ENCODE measurements at places on chromosomes 13 and 19.

DNA sequence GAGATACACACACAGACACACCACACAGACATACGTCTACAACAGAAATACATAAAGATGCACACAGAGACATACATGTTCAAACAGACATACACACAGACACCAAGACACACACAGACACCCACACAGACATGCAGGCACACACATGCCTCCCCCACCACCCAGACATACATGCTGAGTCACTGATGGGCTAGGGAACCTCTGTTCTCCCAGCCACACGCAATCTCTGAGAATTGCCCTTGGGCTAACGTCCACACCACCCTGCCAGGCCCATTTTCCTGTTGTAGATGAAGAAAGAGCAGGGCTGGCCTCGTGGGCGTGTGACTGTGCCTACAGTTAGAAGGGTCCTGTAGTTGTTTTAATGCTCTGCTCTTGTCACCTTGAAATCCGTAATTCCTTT, 261.9 kb downstream of the KCNRG start:
- DNase-seq, result no peak

DNA sequence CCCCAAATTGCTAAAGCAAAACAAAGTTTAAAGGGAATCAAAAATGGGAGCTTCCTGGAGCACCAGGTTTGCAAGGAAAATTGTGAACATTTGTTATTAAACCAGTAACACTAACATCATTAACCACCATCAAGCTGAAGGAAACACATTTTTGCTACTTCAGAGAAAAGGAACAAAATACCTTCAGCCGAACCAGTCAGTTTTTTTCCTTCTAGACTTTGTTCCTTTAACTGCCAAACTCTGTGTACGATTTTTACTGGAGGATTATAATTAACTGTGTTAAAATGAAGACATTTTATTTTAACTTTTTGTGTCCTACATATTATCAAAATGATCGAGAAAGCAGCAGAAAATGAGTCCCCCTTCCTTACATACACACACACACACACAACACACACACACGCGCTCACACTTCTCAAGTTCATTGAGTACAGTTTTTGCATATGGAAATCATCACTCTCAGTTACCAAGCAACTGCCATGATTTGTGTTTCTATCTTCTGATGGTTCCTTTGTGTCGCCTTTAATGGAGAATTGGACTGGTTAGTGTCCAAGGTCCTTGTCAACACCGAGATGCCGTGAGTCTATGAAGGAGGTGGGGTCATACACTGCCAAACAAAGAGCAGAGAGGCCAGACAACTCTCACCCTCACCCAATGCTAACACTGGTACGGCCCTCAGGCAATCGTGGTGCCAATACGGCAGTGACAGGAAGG, 9.8 kb upstream of the SERP2 start:
- DNase-seq, result no peak

- DNase-seq, result peak; percentile 42
Measured at GRCh38 chr13:112034231-112034630, 32.7 kb upstream of the SOX1 start.

GRCh38 chr13:98150832-98151479, 8.1 kb downstream of the FARP1 start:
- DNase-seq, result no peak

GRCh38 chr13:94433055-94433961, 46.2 kb downstream of the DCT start:
- DNase-seq, result no peak

- no peak for DNase-seq
Measured at GRCh38 chr19:7635670-7636069, 1.2 kb upstream of the STXBP2 start.

DNA sequence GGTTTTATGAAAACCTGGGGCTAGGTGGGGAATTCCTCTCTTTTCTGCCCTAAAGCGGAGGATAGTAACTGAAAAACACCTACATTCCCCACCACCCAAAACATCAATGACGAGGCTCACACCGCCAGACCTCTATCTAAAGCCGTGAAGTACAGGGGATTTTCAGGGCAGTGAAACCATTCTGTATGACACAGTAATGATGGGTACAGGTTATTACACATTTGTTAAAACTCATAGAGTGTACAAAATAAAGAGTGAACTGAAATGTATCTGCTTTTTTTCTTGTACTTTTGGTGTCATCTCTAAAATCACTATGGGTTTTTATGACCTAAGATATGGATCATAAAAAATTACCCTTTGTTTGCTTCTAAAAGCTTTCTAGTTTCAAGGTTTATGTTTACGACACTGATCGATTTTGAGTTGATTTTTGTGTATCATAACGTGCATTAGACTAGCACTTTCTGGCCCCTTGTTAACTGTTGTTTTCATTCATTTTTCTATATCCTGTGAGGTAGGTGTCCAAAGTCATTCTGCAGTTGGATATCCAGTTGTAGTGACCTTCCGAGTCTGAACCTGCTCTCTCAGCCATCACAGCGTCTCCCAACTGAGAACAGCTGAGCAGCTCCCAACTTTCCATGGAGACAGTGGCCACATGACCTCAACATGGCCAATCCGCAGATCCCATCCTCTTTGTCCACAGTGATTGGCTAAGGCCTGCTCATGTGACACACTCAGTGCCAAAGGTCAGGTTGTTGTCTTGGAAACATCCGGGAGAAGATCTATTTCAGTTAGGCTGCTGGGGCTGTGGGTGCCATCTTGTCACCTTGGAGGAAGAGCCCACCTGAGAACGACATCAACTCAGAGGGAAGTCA, 10.3 kb downstream of the MBD3L2B start:
- no peak for DNase-seq

DNA sequence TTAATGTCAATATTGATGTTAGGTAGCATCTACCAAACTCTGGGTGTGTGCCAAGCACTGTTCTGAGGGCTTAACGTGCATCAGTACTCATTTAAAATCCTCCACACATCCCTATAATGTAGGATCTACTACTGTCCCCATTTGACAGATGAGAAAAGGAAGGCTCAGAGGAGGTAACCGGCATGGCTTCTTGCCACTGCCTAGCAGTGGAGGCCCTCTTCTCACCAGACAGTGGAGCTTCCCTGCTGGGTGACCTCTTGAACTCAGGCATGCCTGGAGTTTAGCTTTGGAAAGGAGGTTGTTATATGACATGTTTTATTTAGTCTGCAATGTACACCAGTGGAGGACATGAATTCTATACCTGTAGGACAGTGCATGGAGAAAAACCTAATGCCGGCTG, 2.1 kb downstream of the SPATA13 start:
- DNase-seq, result no peak

GRCh38 chr13:112056284-112056727, 10.6 kb upstream of the SOX1 start:
- no peak for DNase-seq

DNA sequence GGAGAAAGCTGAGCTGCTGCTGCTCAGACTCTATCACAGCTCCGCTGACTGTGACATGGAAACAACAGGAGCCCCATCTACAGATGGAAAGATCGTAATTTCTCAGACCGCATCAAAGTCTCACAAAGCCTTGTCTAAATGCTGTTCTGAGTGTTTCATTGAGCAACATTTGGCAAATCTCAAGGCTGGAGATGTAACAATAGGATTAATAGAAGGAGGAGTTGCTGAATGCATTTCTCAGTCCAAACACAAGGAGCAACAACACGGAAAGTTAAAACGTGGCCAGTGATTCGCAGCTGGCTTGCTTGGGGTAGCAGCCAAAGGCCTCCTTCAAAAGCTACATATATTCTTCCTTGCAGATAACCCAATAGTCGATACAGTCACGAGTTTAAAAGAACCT, 55.7 kb downstream of the MRPL57 start:
- DNase-seq, result no peak

DNA sequence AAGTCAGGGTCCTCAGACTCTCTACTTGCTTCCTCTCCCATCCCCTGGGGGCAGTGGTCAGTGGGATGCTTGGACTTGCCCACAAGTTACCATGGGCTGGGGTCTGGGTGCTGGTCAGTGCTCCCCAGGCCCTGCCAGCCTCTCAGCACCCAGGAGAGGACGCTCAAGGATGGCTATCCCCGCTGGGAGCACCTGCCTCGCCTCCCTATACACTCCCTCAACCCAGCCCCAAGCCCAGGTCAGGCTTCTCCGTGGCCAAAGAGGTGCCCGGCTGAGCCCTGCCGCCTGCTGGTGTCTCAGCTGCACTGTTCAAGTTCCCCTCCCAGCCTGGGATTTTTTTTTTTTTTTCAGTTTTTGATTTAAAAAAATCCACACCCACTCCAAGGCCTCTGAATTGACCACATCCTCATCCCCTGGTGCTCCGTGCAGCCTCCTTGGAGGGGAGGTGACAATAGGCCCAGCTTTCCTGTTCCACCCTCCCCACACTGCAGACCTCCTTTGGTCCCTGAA, 10.8 kb downstream of the F2RL3 start:
- DNase-seq, result no peak
